Activated CD4-positive, CD25-positive, alpha-beta regulatory T cell (primary cell): ENCODE measurements at places on chromosomes 4 and X.

DNA sequence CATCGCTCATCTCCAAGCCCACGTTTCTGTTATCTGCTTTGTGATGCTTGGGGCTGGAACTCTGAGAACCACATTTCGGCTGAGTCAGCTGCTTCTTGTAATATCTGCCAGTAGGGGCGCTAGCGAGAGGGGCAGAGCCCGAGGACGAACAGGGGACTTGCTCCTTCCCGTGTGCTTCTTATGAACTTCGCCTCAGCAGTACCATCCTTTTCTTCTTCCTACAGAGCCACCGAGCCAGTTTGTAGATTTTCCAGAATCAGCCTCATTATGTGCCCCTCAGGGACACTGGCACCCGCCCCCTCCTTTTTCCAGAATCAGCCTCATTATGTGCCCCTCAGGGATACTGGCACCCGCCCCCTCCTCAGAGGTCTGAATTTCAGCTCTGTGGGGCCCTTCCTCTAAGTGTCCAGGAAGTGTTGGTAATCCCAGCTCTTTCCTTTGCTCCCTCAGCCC, 441.7 kb upstream of the RASGEF1B start:
- no peak for DNase-seq

DNA sequence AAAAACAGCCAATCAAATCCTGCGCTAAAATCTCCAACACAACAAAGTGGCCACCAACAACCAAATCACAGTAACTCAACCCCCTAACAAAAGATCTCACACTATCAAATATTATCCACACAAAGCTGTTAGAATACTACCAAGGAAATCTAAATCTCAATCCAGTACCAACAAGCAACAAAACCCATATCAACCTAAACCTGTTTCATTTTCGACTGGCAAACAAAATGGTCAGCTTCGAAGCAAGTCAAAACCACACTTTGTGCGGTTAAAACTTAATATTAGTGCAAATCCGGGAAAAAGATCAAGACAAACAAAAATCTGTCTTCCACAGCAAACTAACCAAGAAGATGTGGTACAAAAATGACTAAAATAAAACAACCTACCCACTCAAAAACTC, 28.7 kb upstream of the MUC7 start:
- no peak for DNase-seq

GRCh38 chrX:112163906-112164305, 81.3 kb upstream of the TRPC5 start:
- no peak for DNase-seq

DNA sequence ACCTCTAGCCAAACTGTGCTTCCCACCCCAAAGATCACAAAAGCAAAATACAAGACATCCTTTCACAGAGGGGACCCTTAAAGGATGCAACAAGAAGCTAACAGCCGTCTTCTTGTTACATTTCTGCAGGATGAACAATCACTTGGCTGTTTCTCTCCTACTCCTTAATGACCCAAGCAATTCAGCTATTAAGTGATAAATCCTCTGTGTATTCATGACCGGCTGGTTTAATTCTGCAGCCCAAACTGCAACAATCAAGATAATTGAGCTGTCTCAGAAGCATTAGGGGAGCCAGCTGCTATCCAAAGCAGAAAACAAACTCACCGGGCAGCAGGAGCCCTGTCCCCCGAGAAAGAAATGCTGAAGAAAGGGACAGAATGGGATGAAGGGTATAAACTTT, 85.9 kb upstream of the ACSL4 start:
- no peak for DNase-seq

DNA sequence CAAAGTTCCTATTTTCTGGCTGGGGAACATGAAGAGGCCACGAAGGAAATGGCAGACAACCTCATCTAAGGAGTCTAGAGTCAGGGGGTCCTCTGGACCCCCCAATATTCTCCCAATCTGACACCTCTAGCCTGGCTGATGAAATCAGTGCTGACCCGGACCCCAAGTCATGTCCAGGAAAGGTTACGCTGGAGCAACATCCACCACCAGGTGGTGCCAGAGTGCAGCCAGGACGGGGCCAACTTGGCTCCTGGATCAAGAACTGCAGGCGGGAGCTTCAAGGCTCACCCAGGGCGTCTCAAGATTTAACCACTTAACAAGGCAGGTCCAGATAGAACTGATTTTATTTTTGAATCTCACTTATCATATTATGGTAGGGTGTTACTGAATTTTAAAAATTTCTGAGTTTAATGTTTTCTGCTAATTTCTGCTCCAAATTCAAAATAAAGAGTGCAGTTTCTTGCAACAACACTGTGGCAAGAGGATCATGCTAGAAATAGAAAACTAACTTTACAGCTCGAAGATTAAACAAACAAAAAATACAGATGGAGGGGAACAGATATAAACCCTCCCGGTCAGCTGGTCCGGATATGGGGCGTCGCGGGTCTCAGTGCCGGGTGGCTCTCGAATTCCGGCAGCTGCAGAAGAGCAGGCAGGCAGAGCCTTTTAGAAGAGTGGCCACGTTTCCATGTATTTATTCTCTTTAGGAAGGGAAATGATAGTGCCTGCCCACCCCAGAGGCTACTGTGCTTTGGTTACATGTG, 135.5 kb downstream of the AFAP1 start:
- peak; percentile 66 for DNase-seq

DNA sequence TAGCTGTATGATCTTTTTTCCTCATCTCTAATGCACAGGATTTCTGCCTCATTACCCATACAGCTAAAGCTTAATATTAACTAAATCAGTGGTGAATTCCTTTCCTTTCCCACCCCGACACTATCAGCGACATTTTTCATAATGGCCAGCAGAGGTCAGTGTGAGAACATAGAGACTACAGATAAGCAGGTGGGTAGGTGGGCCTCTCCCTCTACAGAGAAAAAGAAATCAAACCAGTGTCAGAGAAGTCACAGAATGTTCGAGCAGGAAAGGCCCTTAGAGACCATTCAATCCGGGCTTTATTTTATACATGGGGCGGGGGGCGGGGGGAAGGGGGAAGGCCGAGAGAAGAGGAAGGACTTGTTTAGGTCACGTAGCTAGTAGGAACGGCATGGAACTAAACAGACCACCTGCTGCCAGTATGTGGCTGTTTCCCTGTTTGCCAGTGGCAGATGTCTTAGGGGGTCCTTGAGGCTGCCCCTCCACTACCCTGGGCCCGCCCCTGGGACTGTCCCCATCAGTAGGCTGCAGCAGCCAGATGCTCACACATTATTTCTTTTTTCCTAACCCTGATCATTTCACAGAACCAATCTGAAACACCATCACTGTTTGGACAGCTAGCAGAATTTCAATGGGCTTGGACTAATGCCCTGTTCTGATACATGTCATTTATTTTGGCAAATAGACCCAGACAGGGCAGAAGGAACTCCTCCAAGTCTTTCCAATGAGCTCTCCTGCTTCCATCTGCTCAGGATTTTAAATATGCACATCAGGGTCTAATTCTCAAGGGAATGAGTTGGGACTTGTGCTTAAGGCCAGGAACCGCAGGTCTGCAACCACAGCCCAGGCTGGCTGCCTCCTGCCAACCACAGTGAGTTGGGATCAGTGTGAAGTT, 133.4 kb downstream of the ATG4A start:
- no peak for DNase-seq

DNA sequence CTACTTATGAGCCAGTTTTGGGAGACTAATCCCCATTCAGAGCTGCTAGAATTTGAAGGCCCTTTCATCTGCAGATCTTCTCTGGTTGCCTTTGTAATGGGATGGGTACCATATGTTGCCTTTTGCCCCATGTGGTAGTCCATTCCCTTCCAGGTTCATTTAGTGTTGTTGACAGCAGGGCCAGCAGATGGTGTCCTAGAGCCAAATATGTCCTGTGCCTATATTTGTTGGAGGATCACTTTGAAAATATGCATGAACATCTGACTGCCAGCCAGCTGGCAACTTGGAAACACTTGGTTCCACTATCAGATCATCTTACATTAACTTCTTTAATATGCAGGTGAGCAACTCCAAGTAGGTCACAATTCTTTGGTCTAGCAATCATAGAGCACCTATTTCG, 30.4 kb downstream of the CFAP299 start:
- peak; percentile 5 for DNase-seq

DNA sequence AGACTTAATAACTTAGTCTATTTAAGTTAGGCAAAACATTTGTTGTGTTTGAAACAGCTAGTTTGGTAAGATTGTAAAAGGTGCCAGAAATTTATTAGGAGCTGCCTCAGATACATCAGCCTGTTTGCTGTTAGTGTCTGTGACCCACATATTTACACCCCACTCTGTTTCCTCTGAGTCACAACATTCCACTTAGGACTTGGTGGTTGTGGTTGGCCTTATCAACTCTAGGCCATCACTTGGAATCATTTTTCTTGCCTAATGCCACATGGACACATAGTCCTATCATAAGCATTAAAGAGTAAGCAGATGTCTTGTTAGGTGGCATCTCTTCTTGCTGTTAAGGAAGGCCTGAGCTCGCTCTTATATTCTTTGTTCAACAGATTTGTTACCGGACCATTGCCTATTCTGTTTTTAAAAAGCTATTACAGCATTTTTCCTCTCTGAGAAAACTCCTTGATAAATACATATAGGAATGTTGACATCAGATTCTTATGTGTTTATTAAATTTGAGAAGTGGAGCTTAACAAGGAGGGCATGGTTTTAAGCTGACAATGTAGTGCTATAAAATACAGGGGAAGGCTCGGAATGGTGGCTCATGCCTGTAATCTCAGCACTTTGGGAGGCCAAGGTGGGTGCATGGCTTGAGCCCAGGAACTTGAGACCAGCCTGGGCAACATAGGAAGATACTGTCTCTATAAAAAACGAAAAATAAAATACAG, 51.2 kb upstream of the PGRMC2 start:
- no peak for DNase-seq

- no peak for DNase-seq
Observed at GRCh38 chrX:108173874-108174273, 82.3 kb downstream of the ATG4A start.

GRCh38 chr4:2484993-2485392, 16.1 kb downstream of the RNF4 start:
- DNase-seq: peak; percentile 35

GRCh38 chrX:1894026-1894294, 279.1 kb downstream of the ASMT start:
- DNase-seq: no peak

GRCh38 chr4:184574861-184575260, 74.4 kb downstream of the CASP3 start:
- no peak for DNase-seq

DNA sequence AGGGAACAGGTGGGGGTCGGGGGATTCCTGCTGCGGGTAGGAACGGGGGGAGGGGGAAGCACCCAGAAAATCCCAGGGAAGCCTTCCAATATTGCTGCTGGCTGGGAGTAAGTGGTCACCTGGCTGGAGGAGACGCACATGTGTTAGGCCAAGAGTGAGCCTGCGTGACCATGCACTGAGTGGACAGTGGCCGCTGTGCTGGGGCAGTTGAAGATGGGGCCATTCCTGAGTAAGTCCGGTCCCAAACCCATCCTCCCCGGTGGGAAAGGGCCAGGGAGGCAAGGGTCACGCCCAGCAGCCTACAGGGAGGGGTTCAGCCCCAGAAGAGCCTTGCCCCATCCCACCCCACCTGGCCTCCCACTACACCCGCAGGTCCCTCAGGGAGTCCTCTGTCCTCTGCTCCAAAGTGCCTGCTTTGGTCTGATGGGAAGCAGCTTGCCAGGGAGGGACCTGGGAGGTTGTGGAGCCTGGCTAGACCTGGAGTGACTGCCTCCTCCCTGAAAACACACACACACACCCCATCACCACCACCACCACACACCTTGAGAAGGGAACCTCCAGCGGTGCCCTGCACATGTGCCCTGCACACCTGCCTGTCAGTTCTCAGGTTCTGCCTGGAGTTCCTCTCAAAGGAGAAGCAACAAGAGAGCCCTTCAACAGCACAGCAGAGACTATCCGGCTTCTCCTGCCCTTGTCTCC, 6.1 kb downstream of the L1CAM start:
- no peak for DNase-seq

GRCh38 chr4:42824278-42824977, 68.1 kb upstream of the GRXCR1 start:
- no peak for DNase-seq

DNA sequence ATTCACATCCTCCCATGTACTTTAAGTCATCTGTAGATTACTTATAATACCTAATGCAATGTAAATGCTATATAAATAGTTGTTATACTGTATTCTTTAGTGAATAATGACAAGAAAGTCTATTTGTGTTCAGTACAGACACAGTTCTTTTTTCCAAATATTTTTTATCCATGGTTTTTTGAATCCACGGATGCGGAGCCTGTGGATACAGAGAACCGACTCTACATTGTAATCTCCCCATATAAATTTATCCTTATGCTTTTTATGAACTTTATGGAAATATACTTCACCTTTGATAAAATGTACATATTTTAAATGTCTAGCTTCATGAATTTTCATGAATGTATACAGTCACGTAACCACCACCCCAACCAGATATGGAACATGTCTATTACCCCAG, 88.2 kb downstream of the DOCK11 start:
- no peak for DNase-seq

GRCh38 chr4:152408514-152409327, 127.2 kb downstream of the FBXW7 start:
- DNase-seq: no peak

DNA sequence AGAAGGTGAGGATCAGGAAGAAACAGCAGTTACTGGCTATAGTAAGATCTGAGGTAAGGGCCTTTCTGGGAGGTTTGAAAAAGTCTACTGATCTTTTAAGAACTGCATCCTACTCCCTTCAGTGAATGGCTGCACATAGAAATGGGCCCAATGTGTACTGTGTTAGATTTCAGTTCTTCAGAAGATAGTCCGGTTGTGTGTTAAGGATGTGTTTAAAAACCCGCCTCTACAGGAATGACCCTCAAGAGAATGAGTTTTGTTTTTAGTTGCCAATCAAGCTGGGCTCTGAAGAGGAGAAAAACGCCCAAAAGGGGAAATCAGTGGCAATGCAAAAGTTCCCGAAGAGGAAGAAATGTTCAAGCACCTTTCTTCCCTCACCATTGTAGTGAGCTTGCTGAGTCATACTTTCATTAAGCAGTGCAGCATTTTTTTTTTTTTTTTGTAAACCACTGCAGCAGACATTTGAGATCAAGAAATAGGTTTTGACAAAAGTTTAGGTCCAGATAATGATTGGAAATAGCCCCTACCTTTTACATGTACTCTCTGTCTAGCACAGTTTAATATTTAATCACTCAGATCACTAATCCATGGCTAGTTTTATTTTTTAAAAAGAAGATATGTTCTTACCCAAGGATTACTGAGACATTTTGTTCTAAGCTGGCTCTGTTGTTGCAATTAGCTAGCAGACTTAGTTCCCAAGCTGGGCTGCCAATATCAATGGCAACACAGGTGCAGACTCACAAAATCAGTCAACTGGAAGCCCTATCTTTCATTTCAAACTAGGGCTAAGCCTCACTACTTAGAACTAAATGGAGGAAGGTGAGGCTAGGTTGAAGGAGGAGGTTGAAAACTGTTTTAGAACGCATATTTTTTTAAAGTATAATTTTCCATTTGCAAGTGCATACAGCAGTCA, 7.0 kb upstream of the TRPC5OS start:
- DNase-seq: no peak

DNA sequence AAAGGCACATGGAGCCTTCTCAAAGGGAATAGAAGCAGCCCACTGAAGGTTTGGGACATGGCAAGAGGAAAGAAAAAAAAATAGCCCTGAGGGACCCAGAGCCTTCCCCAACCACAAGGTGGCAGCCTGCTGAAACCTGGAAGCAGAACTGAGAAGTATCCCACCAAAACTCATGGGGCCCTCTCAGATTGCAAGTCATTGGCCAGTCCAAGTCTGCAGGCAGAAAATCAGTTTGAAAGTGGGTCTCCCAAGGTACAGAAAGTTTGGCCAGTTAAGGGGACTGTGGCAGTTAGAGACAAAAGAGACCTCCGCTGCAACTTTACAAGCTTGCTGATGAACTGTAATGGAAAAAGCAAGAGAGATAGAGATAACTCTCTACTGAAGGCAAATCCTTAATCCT, 155.8 kb downstream of the ANTXR2 start:
- DNase-seq: peak; percentile 1
